ENCODE measurements at places on chromosomes 16 and 17. TPM values are rescaled to one million over a fixed set of nuclear protein-coding genes. Genes with fewer than 3 reads are reported as not detected.

The ORC6 gene
- total RNA-seq: 42.4 TPM

The AGRP gene
- not detected for total RNA-seq

The MRC2 gene
- total RNA-seq: 39.5 TPM

The ELOB gene
- total RNA-seq: 475 TPM

The ZG16 gene
- not detected for total RNA-seq

The KRT33A gene
- not detected for total RNA-seq

The DYNLL2 gene
- 22.7 TPM for total RNA-seq

The PLA2G10 gene
- not detected for total RNA-seq

The ABCA8 gene
- 0.40 TPM for total RNA-seq

The KCNJ12 gene
- 1.4 TPM for total RNA-seq

The ZNF200 gene
- 7.4 TPM for total RNA-seq

The C16orf74 gene
- 16.1 TPM for total RNA-seq

The ABCC11 gene
- 0.22 TPM for total RNA-seq

The PPP1R27 gene
- total RNA-seq: not detected

The KRT24 gene
- not detected for total RNA-seq

The TBC1D3 gene
- not detected for total RNA-seq

The SMIM22 gene
- total RNA-seq: not detected

The ZG16B gene
- 0.54 TPM for total RNA-seq

The GGT6 gene
- not detected for total RNA-seq

The GRAPL gene
- not detected for total RNA-seq

The MGAT5B gene
- 19.9 TPM for total RNA-seq

The PTX4 gene
- total RNA-seq: 0.14 TPM

The WNT9B gene
- not detected for total RNA-seq

The DOC2A gene
- 0.88 TPM for total RNA-seq

The KRT27 gene
- not detected for total RNA-seq

The ADAD2 gene
- total RNA-seq: not detected

The ACSM5 gene
- not detected for total RNA-seq

The OR4D1 gene
- total RNA-seq: not detected
